ENCODE measurements at places on chromosomes 7 and 10.

DNA sequence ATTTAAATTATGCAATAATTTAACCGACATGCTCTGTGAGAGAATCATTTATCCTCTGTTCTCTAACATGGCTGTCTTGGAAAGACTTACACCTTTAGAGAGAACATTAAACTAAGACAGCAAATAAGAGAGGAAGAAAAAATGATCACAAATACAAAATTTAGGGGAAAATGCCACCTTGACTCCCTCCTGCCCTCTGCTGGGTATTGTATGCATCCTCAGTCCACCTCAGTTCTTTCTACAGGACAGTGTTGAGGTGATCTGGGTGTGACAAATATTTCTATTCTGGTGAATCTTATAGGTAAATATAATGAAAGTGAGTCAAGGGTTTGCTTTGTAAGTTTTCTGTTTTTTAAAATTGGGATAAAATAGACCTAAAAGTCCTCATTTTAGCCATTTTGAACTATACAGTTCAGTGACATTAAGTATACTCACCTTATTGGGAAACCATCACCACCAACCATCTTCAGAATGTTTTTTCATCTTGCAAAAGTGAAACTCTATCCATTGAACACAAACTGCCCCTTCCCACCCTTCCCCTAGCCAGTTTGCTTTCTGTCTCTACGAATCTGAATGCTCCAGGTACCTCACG is 61.5 kb upstream of the ELMO1 start:
- no peak for DNase-seq

GRCh38 chr10:14192746-14193145 is 138.0 kb downstream of the FRMD4A start:
- DNase-seq, result no peak

- DNase-seq, result no peak
Measured at GRCh38 chr10:5092848-5093790, 1.1 kb upstream of the AKR1C3 start.

DNA sequence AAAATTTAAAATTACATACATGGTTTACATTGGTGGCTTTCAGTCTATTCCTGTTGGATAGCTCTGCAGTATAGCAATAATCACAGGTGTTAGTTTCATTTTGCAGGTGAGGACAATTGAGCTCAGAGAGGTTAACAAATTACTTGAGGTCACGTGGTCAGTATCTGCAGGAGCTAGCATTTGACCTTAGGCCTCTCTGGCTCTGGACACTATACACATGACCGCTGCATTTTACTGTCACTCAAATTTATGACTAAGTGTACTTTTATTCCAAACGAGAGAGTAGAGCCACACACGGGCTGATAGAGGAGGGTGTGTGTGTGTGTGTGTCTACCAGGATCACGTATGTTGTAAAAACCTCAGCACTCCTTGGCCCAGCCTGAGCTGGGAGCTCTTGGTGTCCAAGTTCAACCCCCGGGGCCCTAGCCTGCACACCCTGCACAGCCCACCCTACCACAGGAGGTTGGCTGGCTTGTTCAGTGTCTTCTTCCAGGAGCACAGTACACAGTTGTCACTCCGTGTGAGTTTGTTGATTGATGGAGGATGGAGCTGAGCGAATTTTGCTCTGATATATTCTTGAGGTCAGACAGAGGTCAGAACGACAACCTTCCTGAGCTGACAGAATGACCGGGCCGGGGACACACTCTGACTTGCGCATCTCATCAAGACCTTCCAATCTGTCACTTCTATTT is 272.7 kb downstream of the GFRA1 start:
- no peak for DNase-seq

DNA sequence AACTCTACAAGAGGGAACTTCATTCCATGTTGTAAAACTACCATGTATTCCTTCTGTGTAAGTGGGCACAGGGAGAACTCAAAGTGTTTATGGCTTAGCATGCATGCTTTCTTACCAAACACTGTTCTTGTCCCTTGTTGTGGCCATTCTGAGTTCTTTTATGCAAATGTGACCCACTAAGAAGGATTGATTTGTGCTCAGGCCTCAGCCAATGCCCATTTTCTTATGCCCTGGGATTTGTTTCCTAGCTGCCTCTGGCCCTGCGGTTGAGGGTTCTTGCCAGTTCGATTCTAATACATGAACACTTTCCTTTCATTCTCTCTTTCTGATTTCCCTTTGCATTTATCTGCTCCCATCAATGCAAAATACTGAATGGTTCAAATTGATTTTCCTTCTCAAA is 316.7 kb downstream of the NRG3 start:
- DNase-seq, result no peak

DNA sequence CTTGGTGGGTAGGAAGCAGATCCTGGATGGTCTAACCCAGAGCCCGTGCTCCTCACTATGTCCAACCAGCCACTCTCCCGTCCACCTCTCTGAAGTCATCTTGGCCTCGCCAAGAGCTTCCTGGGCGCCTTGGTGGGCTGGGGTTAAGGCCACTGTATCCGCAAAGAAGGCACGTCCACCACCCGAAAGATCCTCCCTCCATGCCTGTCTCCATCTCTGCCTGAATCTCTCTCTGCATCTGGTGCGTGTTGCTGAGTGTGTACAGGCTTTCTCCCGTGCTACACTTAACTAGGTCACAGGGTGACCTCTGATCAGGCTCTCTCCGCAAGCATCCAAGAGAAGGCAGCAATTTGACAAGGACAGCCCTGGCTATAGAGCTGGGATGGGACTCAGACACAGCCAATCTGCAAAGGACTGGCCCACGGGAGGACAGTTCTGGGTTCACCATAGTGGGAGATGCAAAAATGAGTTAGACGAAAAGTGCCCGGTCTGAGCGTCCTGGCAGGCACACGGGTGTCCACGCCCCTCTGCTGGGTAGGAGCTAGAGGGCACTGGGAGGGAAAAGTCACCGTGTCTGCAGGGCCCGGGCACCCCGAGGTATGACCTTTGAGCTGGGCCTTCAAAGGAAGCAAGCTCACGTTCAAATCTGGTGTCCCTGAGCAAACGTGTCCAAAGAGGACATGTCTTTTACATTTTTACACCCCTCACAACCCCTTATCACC is 9.4 kb upstream of the RFC2 start:
- DNase-seq, result no peak

- no peak for DNase-seq
Measured at GRCh38 chr10:109875828-109876821, 47.2 kb downstream of the XPNPEP1 start.

DNA sequence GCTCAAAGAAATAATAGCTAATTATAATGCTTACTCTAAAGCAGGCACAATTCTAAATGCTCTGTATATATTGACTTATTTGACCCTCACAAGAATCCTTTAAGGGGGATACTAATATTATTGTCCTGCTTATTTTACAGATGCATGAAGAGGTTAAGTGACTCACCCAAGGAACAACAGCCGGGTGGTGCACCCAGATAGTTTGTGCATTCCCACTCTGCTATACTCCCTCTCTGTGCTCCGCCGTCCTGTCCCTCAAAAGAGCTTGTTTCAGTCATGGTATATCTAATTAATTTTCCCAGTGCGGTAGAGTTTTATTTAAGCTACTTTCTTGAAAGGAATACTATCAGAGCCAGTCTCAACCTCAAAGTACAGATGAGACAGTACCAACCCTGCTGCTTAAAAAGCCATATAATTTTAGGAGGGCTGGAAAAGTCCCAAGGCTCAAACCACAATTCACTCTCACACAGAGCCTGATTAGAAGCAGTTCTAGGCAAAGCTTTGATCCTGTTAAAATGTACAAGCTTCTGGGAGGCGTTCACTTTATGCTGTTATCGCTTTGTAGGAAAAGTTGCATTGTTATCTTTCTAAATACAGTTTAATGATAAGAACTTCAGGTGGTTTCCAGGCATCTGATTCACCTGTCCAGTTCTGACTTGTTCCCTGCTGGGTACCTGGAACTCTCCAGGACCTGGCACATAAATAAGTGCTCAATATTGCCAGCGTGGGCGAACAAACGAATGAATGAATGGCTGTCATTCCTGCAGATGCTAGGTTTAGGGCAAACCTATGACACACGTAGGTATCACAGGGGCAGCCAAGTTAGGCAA is 261.5 kb upstream of the KLF14 start:
- DNase-seq, result no peak

- DNase-seq, result no peak
Measured at GRCh38 chr10:110433740-110434139, 64.0 kb upstream of the DUSP5 start.

DNA sequence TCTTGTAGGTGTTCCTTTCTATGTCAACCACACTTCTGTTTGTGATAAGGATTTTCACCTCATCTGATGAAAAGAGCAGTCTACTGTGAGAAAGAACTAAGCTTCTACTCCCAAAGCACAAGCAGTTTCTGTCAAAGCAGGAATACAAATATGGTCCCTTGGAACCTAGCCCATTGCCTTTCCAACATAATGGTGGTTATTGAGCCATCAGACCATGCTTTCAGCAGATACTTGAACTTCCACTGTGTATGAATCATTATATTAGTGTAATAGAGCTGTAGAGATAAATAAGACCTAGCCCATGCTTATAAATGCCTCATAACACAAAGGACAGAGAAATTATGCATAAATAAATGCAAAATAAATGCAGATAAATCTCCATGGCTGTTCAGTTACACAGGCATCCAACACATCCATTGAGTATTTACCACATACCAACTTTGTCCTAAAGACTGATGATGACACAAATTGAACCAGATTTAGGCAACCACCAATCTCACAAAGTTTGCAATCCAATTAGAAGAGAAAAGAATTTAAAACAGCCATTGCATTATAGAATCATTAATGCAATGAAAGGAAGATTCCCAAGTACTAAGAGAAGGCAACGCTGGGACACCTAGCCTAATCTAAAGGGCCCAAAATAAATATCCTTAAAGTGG is 729.4 kb upstream of the C7orf33 start:
- no peak for DNase-seq

DNA sequence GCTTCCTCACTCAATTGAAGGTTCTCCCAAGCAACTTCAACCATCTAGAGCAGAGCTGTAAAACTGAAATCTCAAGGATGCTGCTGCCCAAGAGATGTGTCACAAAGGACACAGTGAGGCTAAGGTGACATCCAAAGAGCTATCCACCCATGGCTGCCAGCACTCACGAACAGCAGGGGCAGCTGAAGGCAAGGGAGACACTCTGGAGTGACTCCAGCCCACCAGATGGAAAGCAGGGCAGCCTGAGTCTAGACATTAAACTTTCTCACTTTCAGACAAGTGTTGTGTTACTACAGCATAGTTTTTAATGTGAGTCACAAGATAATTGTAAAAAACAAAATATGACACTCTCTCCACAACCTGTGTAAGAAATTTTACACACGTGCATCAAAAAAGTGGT is 113.5 kb downstream of the LARP4B start:
- no peak for DNase-seq

DNA sequence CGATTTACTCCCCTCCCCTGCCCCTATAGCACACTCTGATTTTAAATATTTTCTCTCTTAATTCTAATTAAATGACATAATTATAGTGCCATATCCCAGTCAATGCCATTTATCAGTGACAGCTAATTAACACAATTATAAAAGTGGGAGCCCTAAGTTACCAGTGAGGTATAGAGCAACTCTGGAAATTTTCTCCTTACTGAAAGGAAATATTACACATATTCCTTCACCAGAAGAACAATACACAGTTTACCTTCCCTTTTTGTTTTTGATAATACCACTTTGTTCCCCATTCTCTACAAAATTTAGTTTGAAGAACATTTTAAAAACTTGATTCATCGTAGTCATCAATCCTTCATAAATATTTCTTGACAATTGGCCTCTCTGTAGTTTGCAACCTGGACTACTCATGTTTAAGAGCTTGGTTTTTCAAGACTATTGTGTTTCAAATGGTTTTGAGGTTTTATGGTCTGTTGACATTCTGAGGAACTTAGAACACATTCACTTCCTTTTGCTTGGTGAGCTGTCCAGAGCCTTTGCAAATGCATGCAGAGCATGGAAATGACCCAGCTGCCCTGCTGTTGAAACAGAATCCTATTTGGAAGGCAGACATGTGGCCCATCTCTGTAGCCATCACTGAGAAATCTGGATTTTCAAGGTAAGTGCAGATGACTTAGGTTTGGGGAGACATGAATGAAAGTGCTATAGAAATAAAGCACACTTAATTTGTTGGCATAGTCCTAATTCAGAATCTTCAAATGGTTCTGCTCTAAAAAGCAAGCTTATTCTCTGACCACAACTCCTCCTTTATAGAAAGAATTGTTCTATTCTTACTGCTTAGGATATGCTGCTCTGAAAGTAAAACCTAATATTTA is at the start of gene GPR141:
GPR141 (plus strand) TSS at position 521 of the 875 bp plus-strand sequence. CDS start 56,628 bp downstream, outside the sequence.
- no peak for DNase-seq

- DNase-seq, result no peak
Measured at GRCh38 chr7:123725586-123726171, 23.1 kb downstream of the WASL start.

GRCh38 chr10:28592953-28593352 is 60.0 kb downstream of the WAC start:
- no peak for DNase-seq

DNA sequence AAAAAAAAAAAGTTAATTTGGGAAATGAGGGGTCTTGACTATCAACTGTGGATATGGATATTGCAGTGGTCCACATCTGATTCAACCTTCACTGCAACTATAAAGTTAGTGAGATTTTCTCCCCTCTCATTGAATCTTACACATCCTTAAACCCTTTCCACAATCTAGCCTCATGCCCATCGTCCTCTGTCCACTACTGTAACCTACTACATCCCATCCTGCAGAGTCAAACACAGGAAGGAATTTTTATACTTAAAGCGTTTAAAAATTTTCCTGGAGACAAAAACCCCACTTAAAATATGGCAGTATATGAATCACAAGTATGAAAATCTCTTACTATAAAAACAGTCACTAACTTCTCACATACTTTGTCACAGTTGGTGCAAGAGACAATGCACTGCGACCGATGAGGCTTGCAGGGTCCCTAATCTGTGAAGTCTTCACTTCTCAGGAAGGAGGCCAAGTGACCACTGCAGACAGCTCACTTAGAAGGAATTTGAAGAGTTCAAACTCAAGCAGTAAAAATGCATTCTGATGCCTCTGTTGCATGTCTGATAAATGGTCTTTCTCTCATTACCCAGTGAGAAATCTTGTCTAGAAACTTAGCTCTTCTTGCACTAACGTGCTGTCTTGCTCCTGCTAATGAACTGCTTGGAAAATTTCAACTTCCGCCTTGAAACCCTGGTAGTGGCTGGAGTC is 50.3 kb upstream of the ST8SIA6 start:
- DNase-seq, result no peak

DNA sequence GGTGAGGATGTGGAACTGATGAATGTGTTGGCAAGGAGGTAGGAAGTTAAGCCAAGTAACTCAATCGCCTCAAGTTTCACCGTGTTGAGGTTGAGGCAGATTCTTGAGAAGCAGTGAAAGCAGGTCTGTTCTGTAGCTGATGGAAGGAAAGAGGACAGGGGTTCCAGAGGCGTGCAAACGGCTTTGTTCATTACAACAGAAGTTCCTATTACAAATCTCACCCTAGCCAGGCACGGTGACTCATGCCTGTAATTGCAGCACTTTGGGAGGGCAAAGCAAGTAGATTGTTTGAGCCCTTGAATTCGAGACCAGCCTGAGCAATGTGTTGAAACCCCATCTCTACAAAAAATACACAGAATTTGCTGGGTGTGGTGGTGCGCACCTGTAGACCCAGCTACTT is 36.9 kb upstream of the PTF1A start:
- no peak for DNase-seq

- no peak for DNase-seq
Measured at GRCh38 chr7:128679920-128680319, 7.8 kb downstream of the GARIN1A start.

Data from stimulated activated CD8-positive, alpha-beta memory T cell treated with anti-CD3 and anti-CD28 coated beads, Interleukin-7, amount 100 ng/mL, for 4 hours (primary cell).